HFF-Myc (cell line): ENCODE measurements at places on chromosomes 16 and 17.

GRCh38 chr17:34511931-34512330 is 67.5 kb upstream of the TMEM132E start:
- no peak for DNase-seq

- no peak for DNase-seq
Observed at GRCh38 chr17:79018370-79018695, 5.6 kb upstream of the C1QTNF1 start.

- DNase-seq = no peak
Observed at GRCh38 chr16:67663151-67663876, 2.6 kb downstream of the PARD6A start.

DNA sequence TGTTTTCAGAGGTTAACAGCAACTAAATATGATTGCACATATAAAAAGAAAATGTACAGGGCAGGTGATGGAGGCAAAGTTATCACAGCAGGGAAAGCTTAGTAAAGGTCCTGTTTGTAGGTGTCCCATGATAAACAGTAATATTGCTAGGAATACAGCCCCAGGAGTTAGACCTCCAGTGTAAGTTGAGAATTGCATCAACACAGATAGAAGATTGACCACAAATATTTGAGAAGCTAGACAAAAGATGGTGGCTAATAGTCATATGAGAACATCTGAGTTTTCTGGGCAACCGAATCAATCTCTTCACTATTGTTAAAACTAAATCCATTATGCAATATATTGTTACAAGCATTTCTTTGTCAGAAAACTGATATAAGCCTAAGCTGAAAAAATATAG is 152.6 kb downstream of the CDH11 start:
- DNase-seq = no peak

DNA sequence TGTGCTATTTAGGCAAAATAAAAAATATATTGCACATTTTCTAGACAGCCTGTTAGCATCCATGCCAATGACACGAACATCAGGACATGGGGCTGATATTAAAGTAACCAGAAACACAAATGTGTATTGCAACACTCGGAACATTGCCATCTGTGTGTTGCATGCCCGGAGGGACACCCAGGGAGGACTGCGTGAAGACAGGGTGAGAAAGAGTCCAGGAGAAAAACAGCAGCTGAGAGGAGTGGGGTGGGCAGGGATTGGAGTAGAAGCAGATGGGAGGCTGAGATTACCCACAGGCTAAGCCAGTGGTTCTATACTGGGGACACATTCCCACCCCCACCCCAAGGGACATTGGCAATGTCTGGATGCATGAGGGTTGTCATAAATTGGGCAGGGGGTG is 114.8 kb downstream of the GRIN2A start:
- no peak for DNase-seq

GRCh38 chr16:4683255-4684057 is 9.9 kb upstream of the NUDT16L1 start:
- DNase-seq = no peak

GRCh38 chr16:58556678-58557077 is 41.4 kb downstream of the SETD6 start:
- DNase-seq = no peak

DNA sequence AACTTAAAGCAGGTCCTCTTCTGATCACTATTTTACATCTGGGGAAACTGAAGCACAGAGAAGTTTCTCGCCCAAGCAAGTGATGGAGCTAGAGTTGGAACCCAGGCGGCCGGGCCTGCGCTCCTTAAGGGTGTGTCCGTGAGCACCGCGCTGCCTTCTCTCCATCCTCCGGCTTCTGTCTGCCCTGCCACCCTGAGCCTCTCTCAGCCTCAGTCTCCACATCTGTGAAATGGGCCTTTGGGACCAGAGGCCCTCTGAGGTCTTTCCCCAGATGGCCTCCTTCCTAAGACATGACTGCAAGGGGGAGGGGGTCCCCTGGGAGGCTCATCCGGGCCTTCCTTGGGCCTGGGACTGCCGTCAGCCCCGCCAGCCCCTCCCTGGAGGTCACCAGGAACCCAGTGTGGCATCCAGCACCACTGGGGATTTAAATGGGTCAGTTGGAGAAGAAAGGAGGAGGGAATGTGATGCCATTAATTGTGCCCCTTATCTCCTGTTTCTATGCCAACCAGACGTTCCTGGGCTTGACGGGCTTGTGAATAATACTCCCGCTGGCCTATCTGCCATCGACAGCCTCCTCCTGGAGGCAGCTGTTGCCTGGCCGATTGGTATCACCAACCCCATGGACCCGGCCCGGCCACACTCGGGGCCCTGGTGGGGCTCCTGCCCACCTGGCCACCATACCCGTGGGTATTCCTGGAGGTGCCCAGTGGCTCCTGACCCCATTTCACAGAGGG is 5.1 kb downstream of the ZFPM1 start:
- no peak for DNase-seq

DNA sequence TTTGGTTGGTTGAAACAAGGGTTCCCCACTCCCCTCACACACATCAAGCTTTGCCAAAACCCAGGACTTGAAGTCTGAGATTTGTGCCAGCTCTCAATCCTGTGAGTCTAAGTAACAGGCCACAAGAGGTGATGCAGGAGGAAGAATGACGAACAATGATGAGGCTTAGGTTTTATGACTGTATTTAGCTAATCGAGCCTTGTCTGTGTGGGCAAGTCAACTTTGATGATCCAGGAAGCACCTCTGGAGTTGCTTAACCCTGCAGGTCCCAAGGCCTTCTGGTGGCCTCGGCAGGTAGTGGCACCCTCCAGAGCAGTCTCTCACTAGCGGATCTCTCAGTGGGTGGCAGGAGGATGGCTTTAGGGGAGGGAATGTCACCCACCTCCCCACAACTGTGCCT is 28.7 kb downstream of the CDK5RAP3 start:
- DNase-seq = no peak

- no peak for DNase-seq
Observed at GRCh38 chr16:29182501-29182900, 197.6 kb downstream of the LAT start.

DNA sequence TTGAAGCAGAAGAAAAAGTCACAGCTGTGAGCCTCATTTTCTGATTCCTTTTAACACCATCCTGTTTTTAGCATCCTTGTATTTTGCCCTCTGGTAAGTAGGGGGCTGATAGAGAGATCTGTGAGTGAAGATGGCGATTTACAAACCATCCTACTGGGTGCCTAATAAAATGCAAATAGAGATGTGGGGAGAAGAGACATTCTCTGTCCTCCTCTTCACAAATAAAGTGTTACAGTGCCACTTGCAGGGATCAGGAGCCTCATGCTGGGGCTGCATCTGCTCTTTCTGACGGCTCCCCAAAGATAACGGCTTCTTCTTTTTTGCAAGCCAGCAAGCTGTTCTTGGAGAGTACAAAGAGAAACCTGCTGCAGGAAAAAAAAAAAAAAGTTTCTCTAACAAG is 418.6 kb downstream of the TOX3 start:
- DNase-seq = no peak

GRCh38 chr17:77381185-77381700 is 240.5 kb downstream of the SEC14L1 start:
- DNase-seq = no peak

GRCh38 chr17:80816241-80817103 is 175.2 kb upstream of the CHMP6 start:
- DNase-seq = no peak

DNA sequence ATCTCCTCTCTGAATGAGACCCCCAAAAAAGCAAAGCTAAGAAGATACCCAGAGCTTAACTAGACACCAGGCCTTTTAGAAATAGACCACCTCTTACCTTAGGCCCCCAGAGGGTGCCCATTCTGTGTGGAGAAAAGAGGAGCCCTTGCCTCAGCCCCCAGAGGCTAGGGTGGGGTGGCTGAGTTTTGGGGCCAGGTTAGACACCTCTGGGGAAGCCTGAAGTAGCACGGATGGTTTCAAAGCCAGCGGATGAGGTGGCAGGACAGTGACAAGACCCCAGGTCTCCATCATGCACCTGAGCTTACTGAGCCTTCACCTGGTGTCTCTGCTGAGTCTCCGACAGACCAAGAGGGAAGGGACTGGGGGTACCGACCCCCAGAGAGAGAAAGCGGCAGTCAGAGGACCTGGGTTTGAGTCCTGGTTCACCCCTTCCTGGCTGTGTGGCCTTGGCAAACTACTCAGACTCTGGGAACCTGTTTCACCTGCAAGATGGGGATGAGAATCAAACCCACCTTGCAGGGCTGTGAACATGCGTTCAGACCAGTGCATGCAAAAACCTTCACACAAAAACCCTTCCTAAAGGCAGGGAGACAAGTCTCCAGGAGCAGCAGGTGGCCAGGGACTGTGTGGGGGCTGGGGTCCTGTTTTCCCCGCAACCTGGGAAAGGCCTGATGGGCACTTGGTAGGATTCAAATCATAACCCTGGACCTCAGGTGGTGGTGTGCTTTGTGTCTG is 7.7 kb downstream of the SCGB1C2 start:
- no peak for DNase-seq

DNA sequence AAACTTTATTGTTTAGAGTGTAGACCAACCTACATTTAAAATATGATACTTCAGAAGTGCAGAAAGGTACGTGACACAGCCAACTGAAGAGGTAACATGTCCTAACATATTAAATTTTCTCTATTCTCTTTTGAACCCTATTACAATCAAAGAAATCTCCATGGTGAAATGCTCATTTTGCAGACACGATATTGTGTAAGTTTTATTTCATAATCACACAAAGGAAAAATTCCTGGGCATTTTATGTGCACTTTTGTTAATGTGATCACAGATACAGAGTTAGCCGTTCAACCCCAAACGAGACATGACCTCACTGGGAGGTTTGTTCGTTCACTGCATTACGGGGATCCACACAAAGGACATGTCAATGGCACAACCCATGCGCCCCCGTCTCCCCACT is 21.8 kb downstream of the KCNJ16 start:
- DNase-seq = no peak

DNA sequence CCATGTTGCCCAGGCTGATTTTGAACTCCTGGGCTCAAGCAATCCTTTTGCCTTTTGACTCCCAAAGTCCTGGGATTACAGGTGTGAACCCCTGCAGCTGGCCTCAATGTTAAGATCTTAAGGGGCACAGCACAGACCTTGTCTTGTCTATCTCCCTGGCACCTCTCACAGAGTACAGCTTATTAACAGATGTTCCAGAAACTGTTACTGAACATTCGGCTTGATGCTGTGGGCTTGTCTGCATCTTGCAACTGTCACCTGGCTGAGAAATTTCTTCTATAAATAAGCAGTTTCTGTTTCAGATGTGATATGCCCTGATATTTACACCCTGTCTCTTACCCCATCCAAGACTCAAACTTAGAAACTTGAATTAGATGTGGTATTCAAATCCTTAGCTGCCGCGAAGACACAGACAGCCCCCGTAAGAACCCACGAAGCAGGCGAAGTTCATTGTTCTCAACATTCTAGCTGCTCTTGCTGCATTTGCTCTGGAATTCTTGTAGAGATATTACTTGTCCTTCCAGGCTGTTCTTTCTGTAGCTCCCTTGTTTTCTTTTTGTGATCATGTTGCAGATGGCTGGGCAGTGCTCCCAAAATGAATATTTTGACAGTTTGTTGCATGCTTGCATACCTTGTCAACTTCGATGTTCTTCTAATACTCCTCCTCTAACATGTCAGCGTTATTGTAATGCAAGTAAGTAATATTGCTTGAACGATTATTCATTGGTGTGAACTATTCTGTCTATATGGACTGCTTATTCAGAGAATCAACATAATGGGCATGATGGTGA is at the start of gene TNFRSF17:
Gene TNFRSF17 (plus strand): TSS at position 450 of the 791 bp plus-strand sequence. CDS start 115 bp downstream, at position 565.
- DNase-seq = no peak

- DNase-seq = no peak
Observed at GRCh38 chr16:72013888-72014581, 5.5 kb downstream of the DHODH start.

GRCh38 chr17:30212750-30213149 is 22.7 kb downstream of the SLC6A4 start:
- no peak for DNase-seq

DNA sequence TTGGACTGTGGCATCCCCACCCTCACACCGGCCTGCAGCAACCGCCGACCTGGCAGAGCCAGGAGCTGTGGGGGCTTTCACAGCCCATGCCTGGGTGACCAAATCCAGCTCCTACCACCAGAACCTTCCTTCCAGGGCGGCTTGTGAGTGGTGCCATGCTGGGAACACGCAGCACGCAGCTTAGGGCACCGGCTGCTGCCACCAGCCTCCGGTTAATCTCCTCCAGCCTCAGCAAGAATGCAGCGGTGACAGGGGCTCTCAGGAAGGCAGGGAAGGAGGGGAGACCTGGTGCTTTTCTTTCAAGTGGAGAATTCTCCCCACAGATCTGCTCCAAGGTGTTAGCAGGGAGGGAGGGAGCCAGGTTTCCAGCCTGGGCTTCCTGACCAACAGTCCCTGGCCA is 32.3 kb upstream of the ANKRD40CL start:
- DNase-seq = no peak

DNA sequence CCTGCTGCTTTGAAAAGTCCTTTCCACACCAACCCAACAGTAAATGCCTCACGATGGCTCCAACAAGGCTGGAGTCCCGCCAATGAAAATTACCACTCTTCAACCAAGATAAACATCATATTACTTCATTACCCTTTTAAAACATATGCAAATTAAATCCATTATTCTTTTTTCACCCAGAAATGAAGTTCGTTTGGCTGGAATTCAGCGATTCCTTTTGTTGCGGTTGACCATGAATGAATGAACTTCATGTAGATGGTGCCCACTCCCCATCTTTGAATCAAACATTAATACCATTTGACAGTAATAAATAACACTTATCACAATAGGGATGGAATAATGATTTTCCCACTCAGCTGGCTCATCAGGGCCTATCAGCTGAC is 211.5 kb upstream of the TOX3 start:
- no peak for DNase-seq

DNA sequence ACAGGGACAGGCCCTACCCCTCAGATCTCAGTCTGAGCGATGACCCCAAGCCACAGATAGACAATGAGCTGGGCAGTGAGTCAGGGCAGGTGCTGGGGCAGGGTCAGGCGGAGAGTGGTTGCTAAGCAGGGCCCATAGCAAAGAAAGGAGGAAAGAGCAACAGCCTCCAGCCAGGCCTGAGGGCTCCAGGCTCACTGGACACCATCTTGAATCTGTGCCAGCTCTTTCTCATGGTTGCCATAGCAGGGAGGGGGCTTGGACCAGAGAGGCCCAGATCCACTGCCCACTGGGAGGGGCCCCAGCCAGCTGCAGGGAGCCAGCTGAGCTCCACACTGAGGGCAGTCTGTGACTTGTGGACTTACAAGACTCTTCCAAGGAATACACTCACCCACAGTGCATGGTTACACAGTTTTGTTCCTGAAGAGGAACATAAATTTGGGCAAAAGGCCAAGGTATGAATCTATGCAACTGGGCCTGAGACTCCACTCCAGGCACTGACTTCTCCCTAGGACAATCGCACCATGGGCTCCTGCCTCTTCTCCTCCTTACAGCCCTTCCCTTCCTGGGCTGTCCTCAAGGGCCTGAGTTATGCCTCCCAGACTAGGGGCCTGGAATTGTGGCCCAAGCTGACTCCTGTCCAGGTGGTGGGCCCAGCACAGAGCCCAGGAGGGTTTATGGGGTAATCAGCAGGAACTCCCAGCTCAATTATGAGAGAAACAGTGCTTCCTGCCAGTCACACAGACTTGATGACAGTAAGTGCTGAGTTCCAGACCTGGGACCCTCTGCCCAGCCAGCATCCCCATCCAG is 59.9 kb downstream of the BEAN1 start:
- DNase-seq = no peak
